ENCODE measurements at places on chromosomes 5 and 9.

- no peak for DNase-seq
Observed at GRCh38 chr9:1877951-1878350, 137.2 kb upstream of the SMARCA2 start.

DNA sequence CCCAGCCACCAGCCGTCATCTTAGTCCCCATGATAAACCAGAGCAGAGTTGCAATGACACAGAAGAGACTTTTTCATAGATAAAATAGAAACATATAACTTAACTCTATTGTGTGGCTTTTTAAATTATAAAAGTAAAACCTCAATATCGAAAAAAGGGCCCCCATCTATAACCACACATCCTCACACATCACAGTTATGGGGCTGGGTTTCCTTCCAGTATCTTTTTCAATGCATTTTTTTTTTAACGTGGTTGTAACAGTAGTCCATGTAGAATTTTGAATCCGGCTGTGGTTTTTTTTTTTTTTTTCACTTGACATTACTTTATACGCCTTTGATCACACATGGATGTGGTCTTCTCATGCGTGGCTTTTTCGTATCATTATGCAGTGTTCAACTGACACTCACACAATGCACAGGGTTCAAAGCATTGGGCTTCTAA, 77.4 kb downstream of the CFAP77 start:
- no peak for DNase-seq

- DNase-seq, result no peak
Observed at GRCh38 chr5:59685793-59686192, 207.7 kb downstream of the PDE4D start.

DNA sequence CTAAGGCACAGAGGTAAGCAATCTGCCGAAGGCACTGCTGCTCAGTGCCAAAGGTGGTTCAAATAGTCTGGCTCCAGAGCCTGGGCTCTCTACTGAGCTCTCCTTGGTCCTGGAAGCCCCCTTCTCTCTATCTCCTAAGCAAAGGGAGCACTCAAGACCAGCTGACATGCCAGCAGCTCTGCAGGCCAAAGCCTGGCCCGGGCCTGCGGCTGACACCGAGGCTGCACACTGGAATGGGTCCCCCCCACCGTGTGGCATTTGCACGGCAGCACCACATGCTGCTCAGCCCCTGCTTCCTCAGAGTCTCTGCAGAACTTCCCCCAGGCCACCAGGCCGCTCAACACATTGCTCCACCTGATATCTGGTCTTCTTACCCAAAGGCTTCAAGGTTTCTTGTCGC, 57.8 kb upstream of the GOLPH3 start:
- DNase-seq, result no peak

DNA sequence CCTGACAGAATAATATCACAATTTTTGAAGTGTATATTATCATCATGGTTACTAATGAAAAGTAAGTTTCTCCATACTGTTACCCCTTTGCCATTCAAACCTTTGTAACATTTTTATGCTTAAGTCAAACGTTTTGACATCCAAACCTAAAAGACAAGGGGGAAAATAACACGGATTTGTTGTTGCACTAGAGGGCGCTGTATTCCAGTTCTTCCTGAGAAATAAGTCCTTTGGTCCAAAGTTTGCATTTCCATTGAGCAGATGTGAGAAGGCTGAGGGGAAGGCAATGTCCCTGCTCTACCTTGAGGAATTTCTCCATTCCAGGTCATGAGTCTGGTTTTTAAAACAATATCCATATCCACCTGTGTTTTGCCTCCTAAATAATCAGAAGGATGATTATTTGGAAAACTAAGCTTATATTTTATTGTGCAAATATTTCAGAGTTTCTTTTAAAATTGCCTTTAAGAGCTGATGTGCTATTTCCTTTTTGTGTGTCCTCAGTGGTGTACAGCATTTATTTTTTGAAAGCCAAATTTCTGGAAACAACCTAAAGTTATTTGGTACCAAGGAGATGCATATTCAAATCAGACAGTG, 9.7 kb downstream of the LECT2 start:
- DNase-seq, result peak; percentile 31

- DNase-seq, result no peak
Observed at GRCh38 chr5:116922532-116922931, 347.9 kb upstream of the SEMA6A start.

- DNase-seq, result no peak
Observed at GRCh38 chr5:39584927-39585326, 160.1 kb upstream of the DAB2 start.

DNA sequence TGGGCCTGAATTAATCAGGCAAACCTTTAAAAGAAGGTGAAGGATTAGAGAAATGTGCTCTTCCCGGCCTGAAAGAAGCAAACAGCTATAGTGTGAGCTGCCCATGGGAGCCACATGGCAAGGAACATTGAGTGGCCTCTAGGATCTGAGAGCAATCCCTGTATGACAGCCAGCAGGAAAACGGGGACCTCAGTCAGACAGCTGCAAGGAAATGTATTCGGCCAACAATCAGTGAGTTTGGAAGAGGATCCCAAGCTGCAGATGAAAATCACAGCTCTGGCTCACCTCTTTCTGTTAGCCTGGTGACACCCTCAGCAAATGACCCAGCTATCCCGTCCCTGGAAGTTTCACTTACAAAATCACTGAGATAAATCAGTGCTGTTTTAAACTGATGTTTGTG, 309.2 kb downstream of the SH3GL2 start:
- no peak for DNase-seq

- DNase-seq, result no peak
Observed at GRCh38 chr9:69295872-69296552, 29.0 kb upstream of the ENTREP1 start.

- peak; percentile 48 for DNase-seq
Observed at GRCh38 chr9:75891277-75891741, 836 bp downstream of the PCSK5 start.

- peak; percentile 88 for DNase-seq
Observed at GRCh38 chr9:128124873-128125579, 2.5 kb downstream of the PTGES2 start.

DNA sequence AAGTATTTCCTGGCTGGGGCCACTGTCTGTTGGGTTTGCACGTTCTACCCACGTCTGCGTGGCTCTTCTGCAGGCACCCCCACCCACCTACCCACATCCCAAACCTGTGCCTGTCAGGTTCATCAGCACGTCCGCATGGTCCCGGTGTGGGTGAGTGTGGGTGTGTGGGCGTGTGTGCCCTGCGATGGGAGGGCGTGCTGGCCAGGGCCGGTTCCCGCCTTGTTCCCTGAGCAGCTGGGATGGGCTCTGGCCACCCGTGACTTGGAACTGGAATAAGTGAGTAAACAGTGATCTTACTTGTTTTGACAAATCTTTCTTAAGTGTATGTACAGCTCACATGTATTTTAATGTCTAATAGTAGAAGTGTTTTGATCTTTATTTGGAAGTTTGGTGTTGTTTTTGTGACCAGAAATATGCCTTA, 20.4 kb downstream of the ERGIC1 start:
- no peak for DNase-seq

DNA sequence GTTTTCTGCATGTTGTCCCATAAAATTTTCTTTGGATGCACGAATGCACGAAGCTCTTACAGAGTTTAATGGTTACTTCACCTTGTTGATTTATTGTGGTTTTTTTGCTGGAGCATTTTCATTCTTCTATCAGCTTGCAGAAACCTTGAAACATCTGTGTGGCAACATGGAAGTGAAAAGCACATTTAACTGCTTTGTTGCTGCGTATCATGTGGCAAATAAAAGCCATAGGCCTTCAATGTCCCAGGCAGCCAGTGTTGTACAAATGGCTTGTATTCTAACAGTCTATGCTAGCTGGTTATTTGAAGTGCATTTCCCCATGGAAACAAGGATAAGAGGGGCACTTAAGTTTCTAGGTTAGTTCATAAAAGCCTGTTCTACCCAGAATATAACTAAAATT, 42.5 kb upstream of the RASGRF2 start:
- DNase-seq, result no peak

GRCh38 chr9:73847536-73847935, 649.6 kb upstream of the RORB start:
- peak; percentile 30 for DNase-seq

- no peak for DNase-seq
Observed at GRCh38 chr5:16265141-16265540, 85.5 kb upstream of the MARCHF11 start.

GRCh38 chr9:35980289-35981011, 22.5 kb upstream of the OR2S2 start:
- no peak for DNase-seq
